ENCODE measurements at places on chromosomes 7 and 10.

- no peak for DNase-seq
Observed at GRCh38 chr10:124255556-124255955, 162.2 kb upstream of the CHST15 start.

DNA sequence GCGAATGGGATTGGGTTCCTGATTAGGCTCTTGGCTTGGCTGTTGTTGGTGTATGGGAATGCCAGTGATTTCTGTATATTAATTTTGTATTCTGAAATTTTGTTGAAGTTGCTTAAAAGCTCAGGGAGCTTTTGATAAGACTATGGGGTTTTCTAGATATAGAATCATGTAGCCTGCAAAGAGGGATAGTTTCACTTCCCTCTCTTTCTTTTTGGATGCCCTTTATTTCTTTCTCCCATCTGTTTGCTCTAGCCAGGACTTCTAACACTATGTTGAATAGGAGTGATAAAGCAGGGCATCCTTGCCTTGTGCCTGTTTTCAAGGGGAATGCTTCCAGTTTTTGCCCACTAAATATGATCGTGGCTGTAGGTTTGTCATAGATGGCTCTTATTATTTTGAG is 40.4 kb upstream of the MPP7 start:
- no peak for DNase-seq

DNA sequence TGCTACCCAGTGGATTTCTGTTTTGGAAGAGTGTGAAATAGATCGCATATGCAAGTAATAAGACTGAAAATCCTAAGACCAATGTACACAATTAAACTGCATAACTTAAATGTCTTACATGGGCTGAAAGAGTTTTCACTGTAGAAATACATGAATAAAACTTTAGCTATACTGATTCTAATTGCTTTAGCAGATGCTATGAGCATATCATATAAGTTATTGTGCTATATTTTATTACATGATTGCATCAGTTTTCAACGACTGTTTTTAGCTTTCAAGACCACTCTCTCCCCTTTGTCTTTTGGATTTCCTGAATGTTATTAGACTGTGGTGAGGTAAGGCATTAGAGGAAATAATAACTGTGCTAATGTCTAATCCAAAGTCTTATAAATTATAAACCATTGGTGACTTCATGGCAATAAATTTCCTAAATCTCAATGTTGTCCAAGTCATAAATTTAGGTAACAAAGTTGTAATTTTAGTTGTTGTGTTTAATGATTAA is 124.5 kb downstream of the SEMA3A start:
- DNase-seq, result no peak

GRCh38 chr7:22443370-22444180 is 56.4 kb downstream of the STEAP1B start:
- DNase-seq, result no peak

All from lower lobe of right lung (tissue), 2 donors.